ENCODE measurements at places on chromosomes 6 and 20. TPM values are rescaled to one million over a fixed set of nuclear protein-coding genes. Genes with fewer than 3 reads are reported as not detected.

DNA sequence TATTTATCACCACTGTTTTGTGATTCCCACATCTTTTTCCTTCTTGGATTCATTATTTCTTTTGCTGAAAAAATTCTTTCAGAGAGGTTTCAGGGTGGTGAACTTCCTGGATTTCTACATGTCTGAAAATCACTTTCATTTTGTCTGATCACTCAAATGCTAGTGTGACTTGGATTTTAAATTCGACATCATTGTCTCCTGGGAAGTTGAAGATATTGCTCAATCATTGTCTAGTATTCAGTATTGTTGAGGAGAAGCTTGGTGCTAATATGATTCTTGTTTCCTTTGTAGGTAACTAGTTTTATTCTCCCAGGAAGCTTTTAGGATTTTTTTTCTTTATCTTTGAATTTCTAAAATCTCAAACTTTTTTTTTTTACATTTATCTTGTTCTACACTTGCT lies 45.0 kb downstream of the DNAH8 start:
- no peak for DNase-seq

The CLIC1 gene
- 203 TPM for total RNA-seq

The CGA gene
- total RNA-seq: 8.2 TPM

The RNF217 gene
- 113 TPM for total RNA-seq

- DNase-seq: no peak
Measured at GRCh38 chr6:36949636-36950035, 4.9 kb upstream of the PI16 start.

- DNase-seq: no peak
Measured at GRCh38 chr6:14231501-14232280, 114.1 kb downstream of the CD83 start.

DNA sequence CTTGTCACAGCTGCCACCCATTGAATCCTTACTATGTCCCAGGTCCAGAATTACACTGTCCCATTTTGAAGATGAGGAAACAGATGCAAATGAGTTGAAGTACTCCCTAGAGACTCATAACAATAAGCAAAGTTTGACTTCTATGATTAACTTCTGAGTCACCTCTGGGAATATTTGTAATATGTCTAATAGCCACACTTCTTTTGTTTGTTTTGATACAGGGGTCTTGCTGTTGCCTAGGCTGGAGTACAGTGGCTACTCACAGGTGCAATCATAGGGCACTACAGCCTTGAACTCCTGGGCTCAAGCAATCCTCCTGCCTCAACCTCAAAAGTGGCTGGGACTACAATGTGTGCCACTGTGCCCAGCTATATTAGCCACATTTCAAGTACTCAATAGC lies 11.4 kb upstream of the SOX12 start:
- no peak for DNase-seq

All from umbilical cord (tissue), 2 donors.